ENCODE measurements at places on chromosomes 13 and 19.

DNA sequence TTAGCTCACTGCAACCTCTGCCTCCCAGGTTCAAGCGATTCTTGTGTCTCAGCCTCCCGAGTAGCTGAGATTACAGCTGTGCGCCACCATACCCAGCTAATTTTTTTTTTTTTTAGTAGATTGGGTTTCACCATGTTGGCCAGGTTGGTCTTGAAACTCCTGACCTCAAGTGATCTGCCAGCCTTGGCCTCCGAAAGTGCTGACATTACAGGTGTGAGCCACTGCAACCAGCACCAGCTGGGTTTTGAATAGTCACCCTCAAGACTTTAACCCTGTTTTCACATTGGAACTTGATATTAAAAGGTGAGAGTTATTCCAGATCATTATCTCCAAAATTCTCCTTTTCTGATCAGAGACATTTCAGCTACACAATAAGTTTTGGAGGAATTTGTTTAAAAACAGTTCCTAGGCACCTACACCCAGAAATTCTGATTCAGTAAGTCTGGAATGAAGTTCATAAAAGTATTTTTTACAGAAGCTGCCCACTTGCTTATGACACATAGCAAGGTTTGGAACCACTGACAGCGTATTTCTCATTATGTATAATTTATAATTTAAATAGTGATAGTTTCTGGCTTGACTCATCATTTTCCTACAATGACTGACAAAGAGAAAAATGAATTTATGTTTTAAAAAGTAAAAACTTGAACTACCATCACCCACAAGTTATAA lies 417.3 kb downstream of the DIAPH3 start:
- no peak for DNase-seq

GRCh38 chr13:27465611-27466010 lies 15.2 kb upstream of the MTIF3 start:
- no peak for DNase-seq

- no peak for DNase-seq
These were observed 45.8 kb downstream of the TGDS start for GRCh38 chr13:94550062-94550738.

GRCh38 chr13:20945952-20946383 lies 43.4 kb upstream of the XPO4 start:
- DNase-seq = no peak

All from stimulated activated CD8-positive, alpha-beta memory T cell treated with anti-CD3 and anti-CD28 coated beads, Interleukin-15, amount 100 ng/mL, for 4 hours (primary cell).